ENCODE measurements at places on chromosomes 12 and 14. TPM values are rescaled to one million over a fixed set of nuclear protein-coding genes. Genes with fewer than 3 reads are reported as not detected.

ZBTB25 gene
- 10.8 TPM for total RNA-seq

HELB gene
- total RNA-seq = 1.9 TPM

DNA sequence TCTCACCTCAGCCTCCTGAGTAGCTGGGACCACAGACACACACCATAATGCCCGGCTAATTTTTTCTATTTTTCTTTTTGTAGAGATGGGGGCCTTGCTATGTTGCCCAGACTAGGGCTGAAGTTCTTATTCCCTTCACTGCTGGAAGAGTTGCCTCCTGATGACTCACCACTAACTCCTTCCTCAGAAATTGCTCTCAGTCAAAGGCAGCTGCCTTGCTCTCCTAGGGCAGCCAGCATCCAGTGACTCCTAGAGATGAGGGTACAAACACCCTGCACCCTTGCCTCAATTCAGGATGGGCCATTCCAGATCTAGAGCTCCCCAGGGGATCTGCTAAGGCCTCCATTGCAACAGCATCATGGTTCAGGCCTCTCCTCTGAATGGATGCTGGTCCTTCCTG, 54.0 kb upstream of the RASSF8 start:
- H3K4me3 ChIP-seq = no peak overlapping the region
- no peaks in the 10 kb centered on the region for H3K36me3 ChIP-seq
- H3K27ac ChIP-seq = no peak overlapping the region
- H3K4me1 ChIP-seq = no peaks in the 10 kb centered on the region
- H3K27me3 ChIP-seq = no peaks in the 10 kb centered on the region
- DNase-seq = no peak

DNA sequence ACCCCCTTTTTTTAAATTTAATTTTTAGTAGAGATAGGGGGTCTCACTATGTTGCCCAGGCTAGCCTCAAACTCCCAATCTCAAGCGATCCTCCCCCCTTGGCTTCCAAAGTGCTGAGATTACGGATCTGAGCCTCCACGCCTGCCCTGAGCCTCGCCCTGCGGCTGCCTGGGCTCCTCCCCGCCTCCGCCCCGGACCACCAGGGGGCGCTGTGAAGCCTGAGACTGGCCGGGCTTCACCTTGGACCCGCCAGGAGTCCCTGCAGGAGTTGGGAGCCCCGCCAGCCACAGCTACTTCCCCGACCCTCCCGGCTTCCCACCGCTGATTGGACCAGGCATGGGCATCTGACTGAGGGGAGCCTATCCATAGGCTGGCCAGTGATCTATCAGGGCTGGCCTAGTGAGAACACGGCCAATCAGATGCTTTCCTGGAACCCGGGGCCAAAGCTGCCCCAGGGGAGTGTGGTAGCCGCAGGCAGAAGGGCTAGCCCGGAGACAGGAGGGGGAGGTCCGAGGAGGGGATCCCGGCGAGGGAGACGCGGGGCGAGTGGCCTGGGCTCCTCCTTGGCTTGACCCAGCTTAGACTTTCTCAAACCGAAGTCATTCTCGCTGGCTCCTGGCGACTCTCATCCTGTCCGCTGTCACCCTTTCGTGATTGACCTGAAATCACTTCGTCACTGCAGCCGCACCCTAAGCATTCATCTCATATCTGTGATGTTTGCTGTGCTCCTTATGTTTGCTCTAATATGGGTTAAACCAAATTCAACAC, 15.1 kb upstream of the ANKRD9 start:
- H3K4me3 ChIP-seq = peak overlapping the region; percentile 68
- H3K27me3 ChIP-seq = no peaks in the 10 kb centered on the region
- H3K36me3 ChIP-seq = no peaks in the 10 kb centered on the region
- peak overlapping the region; percentile 70 for H3K27ac ChIP-seq

- no peak for DNase-seq
- H3K4me3 ChIP-seq = no peak overlapping the region
- H3K27ac ChIP-seq = peak overlapping the region; percentile 3
- H3K36me3 ChIP-seq = peaks cover 8% of the 10 kb centered on the region
- H3K27me3 ChIP-seq = no peaks in the 10 kb centered on the region
These were observed 11.6 kb downstream of the CIPC start for GRCh38 chr14:77109656-77110055.

Data from psoas muscle (tissue), 8 donors.